NCI-H460 (cell line): ENCODE measurements at places on chromosomes 7 and 10. TPM values are rescaled to one million over a fixed set of nuclear protein-coding genes. Genes with fewer than 3 reads are reported as not detected.

LIPK gene
- not detected in 2 replicates for total RNA-seq

CAMK2B gene
- 0.15 TPM in 1 of 2 replicates, not detected in the other for total RNA-seq

CISD1 gene
- total RNA-seq = 71.7 and 77.7 TPM in 2 replicates

TMEM176A gene
- 0.10 TPM in 1 of 2 replicates, not detected in the other for total RNA-seq

SFTPA1 gene
- total RNA-seq = not detected in 2 replicates

RNF32 gene
- 1.4 and 2.8 TPM in 2 replicates for total RNA-seq
